HAP-1 (cell line): ENCODE measurements at places on chromosomes 6 and 20.

- no peak for DNase-seq
Measured at GRCh38 chr6:111536910-111537527, 54.0 kb upstream of the REV3L start.

DNA sequence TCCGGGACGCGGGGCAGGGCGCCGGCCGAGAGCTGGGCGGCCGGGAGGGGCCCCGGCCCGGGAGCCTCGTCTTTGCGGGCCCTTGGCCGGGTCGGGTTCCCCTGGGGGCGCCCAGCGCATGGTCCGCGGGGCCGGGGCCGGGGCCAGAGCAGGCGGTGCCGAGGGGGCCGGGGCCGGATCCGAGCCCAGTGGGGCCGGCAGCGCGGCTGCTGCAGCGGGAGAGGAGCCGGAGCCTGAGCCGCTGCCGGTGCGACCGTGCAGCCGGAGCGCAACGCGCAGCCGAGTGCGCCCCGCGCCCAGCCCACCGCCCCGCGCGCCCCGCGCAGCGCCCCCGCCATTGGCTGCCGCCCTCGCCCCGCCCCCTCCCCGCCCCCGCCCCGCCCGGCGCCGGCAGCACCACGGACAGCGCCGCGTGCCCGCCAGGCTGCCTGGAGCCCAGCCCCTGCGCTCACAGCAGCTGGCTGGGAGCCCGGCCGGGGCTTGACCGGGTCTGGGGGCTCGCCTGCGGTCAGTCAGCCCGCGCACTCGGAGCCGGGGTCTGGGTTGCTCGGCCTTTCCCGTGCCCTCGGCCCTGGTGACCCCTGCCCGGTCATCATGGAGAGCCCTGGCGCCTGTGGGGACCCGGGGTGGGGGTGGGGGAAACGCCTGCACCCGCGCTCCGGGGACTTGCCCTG is at the start of gene HRH3:
Gene HRH3 (minus strand): TSS at position 287 of the 674 bp plus-strand sequence. CDS start 308 bp downstream, outside the sequence.
- DNase-seq = peak; percentile 67

DNA sequence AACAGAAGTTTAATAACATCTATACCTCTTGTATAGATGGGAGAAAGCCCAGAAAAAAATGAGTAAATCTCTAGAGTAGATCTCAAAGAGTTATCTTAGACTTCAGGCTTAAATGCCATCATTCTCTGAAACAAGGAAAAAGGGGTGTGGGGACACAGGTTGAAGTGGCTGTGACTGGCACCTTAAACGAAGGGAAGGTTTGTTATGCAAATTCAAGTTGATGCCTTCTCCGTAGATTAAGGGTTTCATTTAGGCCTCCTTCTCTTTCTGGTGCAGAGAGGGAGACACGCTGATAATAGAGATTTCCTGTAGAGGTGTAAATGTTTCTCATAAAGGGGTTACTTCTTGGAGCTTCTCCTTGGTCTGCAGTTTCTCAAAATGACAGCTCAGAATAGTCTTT is 252.1 kb downstream of the CD83 start:
- no peak for DNase-seq

- DNase-seq = no peak
Measured at GRCh38 chr6:147823936-147824335, 315.4 kb downstream of the SAMD5 start.

GRCh38 chr6:159980474-159980873 is 11.6 kb downstream of the IGF2R start:
- DNase-seq = no peak

DNA sequence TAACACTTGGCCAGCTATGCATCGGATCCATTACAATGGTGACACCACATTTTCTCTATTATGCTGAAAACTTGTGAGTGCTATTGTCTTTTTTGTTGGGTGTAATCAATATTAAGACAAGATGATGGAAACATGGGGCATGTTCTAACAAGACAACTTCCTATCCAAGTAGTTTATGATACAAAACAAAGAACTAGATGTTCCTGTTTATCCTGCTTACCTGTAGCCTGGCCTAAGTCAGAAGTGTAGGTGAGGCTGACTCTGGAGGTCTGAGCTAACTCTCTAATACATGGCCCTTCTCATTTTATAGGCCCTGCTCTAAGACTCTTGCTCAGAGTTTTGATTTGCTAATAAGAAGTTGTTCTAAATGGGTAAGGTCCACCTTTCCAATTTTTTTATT is 242.4 kb upstream of the STXBP5 start:
- DNase-seq = no peak

DNA sequence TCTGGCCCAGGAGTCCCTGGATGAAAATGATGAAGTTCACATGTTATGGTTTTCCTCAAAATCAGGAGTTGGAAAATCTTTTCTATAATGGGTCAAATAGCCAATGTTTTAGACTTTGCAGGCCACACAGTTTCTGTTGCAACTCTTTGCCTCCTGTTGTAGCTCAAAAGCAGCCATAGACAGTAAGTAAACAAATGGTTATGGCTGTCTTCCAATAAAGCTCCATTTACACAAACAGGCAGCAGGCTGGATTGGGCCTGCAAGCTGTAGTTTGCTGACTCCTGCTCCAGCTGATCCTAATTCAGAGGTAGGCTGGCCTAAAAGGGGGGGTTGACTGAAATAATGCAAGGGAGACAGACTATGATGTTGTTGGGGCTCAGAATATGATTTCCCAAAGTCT is 33.0 kb downstream of the METTL24 start:
- no peak for DNase-seq

DNA sequence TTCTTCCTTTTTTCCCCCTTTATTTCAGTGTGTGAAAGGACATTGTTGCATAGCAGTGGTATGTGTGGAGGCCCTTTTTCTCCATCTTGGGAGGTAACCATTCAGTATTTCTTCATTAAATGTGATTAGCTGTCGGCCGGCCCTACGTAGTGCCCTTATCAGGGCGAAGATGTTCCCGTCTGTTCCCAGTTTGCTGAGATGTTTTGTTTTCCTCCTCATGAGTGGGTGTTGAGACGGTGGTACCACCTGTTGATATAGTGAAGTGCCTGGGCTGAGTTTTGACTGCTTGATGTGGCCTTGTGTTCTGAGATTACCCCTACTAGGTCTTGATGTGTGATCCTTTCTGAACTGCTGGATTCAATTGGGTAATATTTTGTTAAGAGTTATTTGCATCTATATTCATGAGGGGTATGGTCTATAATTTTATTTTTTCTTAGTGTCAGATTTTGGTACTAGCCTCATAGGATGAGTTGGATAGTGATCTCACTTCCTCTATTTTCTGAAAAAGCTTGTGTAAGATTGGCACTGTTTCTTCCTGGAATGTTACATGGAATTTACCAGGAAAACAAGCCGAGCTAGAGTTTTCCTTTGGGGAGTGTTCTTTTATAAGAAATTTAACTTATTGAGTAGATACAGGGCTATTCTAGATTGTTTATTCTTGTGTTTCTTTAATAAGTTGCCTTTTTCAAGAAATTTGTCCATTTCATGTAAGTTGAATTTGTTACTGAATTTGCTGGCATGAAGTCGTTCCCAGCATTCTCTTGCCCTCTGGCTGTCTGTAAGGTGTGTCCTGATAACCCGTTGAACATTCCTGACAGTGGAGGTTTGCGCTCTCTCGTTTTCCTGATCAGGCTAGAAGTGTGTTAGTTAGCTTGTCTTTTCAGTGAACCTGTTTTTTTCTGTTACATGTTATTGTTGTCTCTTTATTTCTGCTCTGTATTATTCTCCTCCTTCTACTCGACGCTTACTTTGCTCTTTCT is 4.3 kb downstream of the MTG2 start:
- DNase-seq = no peak

DNA sequence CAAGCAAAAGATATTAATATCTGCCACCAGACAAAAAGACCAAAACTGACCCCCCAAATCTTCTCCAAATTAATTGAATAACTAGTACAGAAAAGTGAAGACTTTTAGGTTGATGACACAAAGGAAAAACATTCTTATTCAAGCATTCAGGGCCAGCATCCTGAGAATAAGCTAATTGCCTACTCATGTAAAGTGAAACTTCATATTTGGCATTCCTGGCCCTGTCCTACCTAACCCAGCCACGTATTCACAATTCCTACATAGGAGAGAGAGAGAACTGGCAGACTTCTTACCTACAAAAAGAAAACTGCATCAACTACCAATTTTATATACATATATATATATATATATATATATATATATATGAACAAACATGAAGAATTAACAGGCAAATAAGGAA is 4.9 kb upstream of the ASCC3 start:
- no peak for DNase-seq

DNA sequence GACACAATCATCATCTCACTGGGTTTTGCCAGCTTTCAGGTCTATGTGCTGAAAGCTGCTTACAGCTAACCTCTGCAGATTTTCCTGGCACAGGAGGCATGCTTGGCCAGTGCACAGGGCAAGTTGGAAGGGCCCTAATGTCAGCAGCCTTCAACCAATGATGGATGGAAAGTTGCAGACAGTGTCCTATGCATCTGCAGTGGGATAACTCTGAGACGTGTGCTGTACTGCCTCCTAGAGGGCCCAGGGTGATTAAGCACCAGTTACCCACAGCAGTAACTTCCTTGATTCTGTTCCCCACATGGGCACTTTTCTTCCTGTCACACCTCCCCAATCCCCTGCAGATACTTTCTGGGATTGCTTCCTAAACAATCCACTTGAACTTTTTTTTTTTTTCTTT is 38.6 kb downstream of the OVOL2 start:
- peak; percentile 24 for DNase-seq

DNA sequence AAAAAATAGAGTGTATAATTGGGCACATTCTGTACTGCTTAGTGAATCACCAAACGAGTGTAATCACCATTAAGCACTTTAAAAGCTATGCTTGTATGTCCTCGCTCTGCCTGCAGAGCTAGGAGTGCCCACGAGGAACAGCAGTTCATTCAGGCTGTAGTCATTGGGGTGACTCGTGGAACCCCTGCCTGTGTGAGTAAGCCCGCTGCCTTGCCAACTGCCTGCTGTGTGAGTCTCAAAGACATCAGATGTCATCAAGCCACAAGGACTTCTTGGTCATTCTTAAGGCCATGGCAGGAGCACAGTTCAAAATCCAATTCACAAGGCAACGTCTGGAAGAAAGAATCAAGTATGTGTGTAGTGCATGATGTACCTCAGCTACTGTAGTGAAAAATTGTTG is 60.4 kb downstream of the FOXO3 start:
- no peak for DNase-seq

GRCh38 chr20:40688129-40689099 is 622 bp downstream of the MAFB start:
- DNase-seq = no peak

GRCh38 chr20:13928901-13929300 is 61.5 kb downstream of the SEL1L2 start:
- DNase-seq = no peak

DNA sequence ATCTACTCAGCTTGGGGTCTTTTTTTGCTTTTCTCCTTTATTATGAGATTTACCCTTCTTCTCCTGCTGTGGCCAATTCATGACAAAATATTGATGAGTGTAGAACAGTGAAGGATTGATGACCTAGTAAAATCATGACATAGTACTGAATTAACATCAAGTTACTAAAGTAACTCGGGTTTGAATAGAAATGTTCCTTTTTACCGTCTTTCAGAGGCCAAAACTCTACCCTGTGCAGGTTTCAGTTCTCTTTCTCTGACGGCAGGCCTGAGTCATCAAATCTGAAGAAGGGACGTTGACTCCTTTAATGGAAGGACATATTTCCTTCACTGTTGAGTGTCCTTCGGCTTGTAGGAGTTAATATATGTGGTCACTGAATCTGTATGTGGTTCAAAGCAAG is 80.7 kb downstream of the RREB1 start:
- no peak for DNase-seq

DNA sequence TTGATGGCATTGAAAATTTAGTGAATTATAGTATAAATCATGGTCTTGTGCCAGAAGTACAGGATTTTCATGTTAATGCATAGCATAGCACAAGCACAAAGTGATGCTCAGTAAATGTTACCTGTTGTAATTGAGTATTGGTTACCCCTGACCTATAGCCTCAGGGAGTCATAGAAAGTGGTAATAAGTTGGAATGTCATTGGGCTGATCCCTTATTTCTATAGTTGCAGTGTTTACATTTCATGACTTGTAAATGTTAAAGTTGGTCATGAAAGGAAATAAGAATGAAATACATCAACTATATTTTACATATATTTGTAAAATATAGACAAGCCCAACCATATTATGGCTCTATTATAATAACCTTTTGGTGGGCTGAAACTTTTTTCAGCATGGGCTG is 7.0 kb downstream of the RWDD1 start:
- no peak for DNase-seq

DNA sequence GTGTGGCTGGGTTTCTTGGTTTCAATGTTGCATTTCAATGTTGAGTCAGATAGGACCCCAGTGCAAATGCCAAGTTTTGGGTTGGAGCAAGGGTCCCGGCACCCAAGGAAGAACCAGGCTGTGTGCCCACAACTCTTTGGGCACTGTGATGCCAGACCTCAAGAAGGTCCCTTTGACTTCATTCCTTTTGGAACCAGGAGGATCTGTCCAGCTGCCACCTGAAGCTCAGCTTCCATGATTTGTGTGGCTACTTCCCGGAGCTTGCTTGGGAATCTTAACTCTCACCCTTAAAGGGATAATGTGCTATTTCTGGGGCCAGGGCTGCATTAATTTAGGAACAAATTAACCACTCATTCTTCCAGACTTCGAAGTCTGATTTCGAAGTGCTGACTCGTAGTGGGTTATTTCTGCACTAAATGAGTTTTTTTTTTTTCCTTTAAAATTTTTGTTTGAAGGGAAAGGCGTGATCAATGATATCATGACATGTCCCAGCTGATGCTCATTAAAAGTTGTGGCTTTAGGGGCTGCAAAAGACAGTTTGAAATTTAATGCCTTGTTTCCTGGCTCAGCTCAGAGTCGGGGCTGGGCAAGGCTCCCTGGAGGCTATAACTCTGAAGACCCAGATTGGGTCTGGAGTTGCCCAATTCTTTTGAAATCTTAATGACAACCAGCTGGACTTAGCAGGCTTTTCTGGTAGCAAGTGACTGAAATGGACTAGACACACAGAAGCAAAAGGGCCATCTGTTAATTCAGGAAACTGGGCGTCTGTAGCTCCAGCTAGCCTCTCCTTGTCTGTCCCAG is 24.0 kb upstream of the PHACTR3 start:
- no peak for DNase-seq

GRCh38 chr6:39444479-39445019 is 122.0 kb upstream of the KCNK16 start:
- DNase-seq = no peak

DNA sequence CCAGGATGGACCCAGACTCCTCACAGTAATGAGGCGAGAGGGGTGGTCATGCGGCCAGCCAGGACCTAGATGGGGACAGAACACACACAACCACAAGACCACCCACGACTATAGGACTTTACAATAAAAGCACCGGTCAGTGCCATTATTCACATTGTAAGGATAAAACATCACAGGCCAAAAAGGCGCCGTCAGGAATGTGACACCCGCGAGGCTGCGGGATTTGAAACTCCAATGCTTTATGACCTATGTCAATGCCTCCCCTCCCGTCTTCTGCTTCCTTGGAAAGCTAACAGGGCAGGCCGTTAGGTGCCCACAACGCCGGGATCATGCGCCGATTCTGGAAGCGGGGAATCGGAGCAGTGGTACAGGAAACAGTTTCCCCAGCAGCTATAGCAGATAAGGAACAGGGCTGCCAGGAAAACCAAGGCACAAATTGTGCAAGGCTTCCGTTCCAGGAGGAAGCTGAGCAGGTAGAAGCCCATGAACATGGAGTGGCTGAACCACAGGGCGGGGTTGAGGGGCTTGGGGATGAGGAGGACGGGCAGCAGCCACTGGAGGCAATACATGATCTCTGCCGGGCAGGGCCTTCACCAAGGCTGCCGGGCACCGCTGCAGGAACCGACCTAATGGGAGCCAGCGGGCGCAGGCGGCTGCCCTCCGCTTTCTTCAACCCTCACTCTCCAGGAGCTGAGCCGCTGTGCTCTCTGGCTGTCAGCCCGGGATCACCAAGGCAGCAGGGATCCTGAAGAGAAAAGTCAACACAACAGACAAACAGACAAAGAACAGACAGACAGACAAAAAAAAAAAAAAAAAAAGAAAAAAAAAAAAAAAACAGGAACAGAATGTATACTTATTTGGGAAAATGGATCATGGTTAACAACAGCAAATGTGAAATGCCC is 2.2 kb upstream of the NNAT start:
- DNase-seq = no peak
